Right ventricle myocardium inferior (tissue), 1 donor: ENCODE measurements at places on chromosomes 12 and 14. TPM values are rescaled to one million over a fixed set of nuclear protein-coding genes. Genes with fewer than 3 reads are reported as not detected.

DNA sequence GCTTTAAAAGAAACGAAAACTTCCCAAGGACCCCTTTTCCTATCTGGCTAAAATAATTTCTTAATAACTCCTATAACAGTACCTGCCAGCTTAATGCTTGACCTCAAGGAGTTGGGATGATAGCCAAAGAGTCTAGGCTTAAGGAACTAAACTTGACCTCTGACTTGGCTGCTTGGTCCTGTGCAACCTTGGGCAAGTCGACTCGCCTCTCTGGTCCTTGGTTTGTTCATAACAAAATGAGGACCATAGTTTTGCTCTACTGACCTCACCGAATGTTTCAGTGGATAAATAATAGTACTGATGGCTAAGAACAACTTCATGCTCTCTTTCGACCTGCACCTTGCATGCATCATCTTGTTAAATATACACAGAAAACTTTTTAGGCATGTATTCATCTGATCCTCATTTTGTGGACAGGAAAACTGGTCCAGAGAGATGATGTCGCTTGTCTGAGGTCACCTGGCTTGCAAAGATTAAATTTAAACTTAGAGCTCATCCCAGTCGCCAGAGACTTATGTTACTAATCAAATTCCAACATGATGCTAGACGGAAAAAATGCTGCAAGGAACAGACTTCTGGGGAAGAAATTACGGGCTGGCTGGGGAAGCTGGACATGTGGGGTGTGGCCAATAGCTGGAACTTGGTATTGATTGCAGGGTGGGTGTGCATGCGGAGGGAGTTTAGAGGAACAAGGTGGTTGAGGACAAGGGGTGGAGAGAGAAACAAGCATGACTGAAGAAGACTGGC is 38.0 kb upstream of the WSCD2 start:
- DNase-seq, result no peak

GRCh38 chr12:55845785-55846496 is 3.2 kb upstream of the MMP19 start:
- DNase-seq, result no peak

Gene OAS1
- 6.1 TPM for total RNA-seq

Gene PIWIL1
- not detected for total RNA-seq

Gene MYF6
- not detected for total RNA-seq
